ENCODE measurements at places on chromosomes 3 and 15. TPM values are rescaled to one million over a fixed set of nuclear protein-coding genes. Genes with fewer than 3 reads are reported as not detected.

Gene TMEM202
- not detected for total RNA-seq

Gene CYP8B1
- total RNA-seq, result not detected

Gene SLC12A1
- not detected for total RNA-seq

Gene TSC22D2
- 12.5 TPM for total RNA-seq

Gene P2RY1
- 1.7 TPM for total RNA-seq

Gene LAMB2
- 338 TPM for total RNA-seq

Gene EIF4G1
- total RNA-seq, result 517 TPM

Gene CIB2
- total RNA-seq, result 0.27 TPM

Gene UBXN7
- 5.9 TPM for total RNA-seq

Gene MYZAP
- 9.4 TPM for total RNA-seq

Gene TF
- not detected for total RNA-seq

Gene NR2E3
- not detected for total RNA-seq

Gene ZNF148
- total RNA-seq, result 16.6 TPM

Gene ARHGEF26
- total RNA-seq, result 0.40 TPM

Gene ACTC1
- not detected for total RNA-seq

Gene LRRC3B
- not detected for total RNA-seq

Gene BSN
- total RNA-seq, result 0.10 TPM

Gene SNUPN
- 22.8 TPM for total RNA-seq

Gene RLBP1
- total RNA-seq, result not detected

Gene MEGF11
- not detected for total RNA-seq

Gene SAMD7
- not detected for total RNA-seq

Gene RAD54L2
- total RNA-seq, result 8.9 TPM

Gene LRRIQ4
- not detected for total RNA-seq

Gene TOP2B
- 62.4 TPM for total RNA-seq

Gene TGM5
- total RNA-seq, result not detected

Gene SLC28A2
- not detected for total RNA-seq

Gene PAQR5
- total RNA-seq, result not detected

Gene SLC12A8
- total RNA-seq, result 0.74 TPM

Gene PCBP4
- total RNA-seq, result 56.2 TPM

Gene EFHB
- not detected for total RNA-seq

Gene DUOX1
- not detected for total RNA-seq

Gene MGA
- 13.0 TPM for total RNA-seq

Gene ANKUB1
- total RNA-seq, result not detected

Gene RASGRF1
- 0.07 TPM for total RNA-seq

Gene BMF
- total RNA-seq, result 4.5 TPM

Gene PROS1
- total RNA-seq, result 11.1 TPM

Gene TMCO5A
- total RNA-seq, result not detected

Gene SETD2
- 17.8 TPM for total RNA-seq

Gene GPR87
- not detected for total RNA-seq

Gene MAP3K13
- total RNA-seq, result 17.9 TPM

Gene LIPC
- total RNA-seq, result 0.07 TPM
